ENCODE measurements at places on chromosomes 3 and 15.

GRCh38 chr3:62361261-62361660 is 12.1 kb downstream of the FEZF2 start:
- no peak overlapping the region for H3K27ac ChIP-seq
- H3K27me3 ChIP-seq, result peaks cover 14% of the 10 kb centered on the region
- no peaks in the 10 kb centered on the region for H3K36me3 ChIP-seq
- no peak overlapping the region for H3K4me3 ChIP-seq
- DNase-seq, result no peak
- no peaks in the 10 kb centered on the region for H3K4me1 ChIP-seq

DNA sequence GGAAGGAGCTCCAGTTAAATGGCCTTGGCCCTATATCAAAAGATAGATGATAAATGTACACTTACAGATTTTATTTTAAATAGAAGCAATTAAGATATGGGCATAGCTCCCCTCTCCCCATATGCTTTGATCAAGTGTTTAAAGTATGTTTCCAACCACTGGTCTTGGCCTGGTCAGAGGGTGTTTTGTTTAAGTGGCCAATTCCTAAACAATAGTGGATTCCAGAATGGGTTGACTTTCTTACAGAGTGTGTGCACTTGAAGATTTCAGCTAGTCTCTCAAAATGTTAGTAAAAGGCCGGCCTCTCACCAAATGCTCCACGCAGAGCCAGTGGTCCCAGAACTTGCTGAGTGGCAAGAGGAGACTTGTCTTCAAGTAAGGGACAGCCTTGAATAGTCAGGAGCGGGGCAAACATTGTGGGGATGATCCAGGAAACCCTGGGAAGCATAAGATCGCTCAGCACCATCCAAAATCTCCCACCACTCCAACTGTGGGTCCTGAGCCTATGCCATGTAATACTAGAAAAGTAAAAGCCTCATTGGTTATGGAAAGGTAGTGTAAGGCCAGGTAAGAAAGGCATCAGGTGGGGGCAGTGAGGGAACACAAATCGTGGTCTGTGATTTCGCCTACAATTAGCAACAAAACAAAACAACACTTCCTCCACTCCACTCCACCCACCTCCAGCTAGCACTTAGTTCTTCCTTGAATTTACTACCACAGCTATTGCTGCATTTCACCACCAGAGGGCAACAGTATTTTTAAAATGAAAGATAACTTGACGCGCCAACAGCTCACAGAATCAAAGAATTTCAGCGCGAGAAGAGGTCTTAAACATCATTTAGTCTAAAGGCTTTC is 4.8 kb downstream of the RARRES1 start:
- H3K4me3 ChIP-seq, result no peak overlapping the region
- no peak overlapping the region for H3K27ac ChIP-seq
- no peaks in the 10 kb centered on the region for H3K36me3 ChIP-seq
- H3K4me1 ChIP-seq, result peaks cover 30% of the 10 kb centered on the region
- DNase-seq, result peak; percentile 44
- H3K27me3 ChIP-seq, result no peaks in the 10 kb centered on the region

DNA sequence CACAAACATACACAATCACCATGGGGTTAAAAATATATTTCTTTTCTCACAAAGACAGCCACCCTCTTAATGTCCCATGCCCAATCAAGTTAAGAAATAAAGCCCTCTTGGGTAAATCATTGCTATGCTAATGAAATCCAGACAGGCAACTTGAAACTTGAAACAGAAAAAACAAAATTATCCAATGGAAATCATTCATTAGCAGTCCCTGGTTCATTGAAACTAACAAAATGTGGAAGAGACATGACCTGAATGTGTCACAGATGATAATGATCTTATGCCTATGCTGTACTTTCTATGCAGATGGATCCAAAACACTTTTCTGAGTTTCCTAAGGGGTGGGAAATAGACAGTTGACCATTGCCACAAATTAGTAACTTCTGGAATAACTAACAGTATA is 983.7 kb downstream of the MCTP2 start:
- no peaks in the 10 kb centered on the region for H3K4me1 ChIP-seq
- H3K36me3 ChIP-seq, result no peaks in the 10 kb centered on the region
- H3K27ac ChIP-seq, result no peak overlapping the region
- no peaks in the 10 kb centered on the region for H3K27me3 ChIP-seq
- H3K4me3 ChIP-seq, result no peak overlapping the region
- no peak for DNase-seq

DNA sequence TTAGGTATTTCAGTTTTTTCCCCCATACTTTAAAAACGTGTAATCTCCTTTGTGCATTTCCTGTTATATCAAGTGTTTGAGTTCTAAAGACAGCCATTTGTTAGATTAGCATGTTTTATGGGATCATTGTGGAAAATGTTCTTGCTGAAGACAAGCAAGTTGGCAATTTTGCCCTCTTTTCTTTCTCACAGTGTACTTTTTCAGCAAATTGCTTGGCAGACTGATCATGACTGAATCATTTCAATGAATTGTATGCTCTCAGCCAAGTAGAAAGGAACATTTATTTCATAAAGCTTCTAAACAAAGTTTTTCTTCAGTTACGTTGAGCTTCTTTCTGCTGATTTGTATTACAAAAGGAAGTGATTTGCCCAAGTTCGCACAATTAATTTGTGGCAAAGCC is 51.6 kb downstream of the ATG7 start:
- no peak overlapping the region for H3K27ac ChIP-seq
- peaks cover 8% of the 10 kb centered on the region for H3K4me1 ChIP-seq
- peaks cover 22% of the 10 kb centered on the region for H3K36me3 ChIP-seq
- no peak for DNase-seq
- H3K4me3 ChIP-seq, result no peak overlapping the region
- H3K27me3 ChIP-seq, result no peaks in the 10 kb centered on the region

DNA sequence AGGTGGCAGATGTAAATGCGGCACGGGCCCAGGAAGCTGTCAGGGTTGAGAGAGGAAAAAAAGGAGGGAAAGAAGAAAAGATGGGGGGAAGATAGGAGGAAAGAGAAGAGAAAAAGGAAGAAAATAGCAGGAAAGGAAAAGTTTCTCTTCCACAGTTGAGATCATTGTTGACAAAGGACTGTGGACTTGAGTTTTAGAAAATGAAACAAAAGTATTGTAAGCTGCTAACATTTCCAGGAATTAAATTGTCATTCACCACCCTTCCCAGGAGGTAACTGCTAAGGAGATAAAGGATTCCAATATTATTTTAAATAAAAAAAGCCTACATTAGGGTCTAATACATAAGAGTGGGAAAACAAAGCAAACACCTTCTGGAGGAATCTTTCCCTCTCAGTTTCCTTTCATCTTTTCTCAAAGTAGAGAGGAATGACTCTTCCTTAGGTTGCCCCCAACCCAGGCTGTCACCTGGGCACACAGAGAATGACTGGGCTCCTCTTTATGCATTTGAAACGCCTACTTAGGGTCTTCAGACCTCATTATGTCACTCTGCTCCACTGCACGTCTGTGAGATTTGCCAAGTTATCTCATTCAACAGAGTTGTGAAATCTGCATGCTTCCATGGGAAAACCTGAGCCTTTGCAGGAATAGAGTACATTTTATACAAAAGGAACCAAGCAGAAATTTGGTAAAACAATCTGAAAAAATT is 194.0 kb downstream of the TNIK start:
- H3K36me3 ChIP-seq, result no peaks in the 10 kb centered on the region
- H3K27me3 ChIP-seq, result no peaks in the 10 kb centered on the region
- no peak for DNase-seq
- H3K4me3 ChIP-seq, result no peak overlapping the region
- no peaks in the 10 kb centered on the region for H3K4me1 ChIP-seq

- H3K4me3 ChIP-seq, result no peak overlapping the region
- H3K27me3 ChIP-seq, result no peaks in the 10 kb centered on the region
- H3K4me1 ChIP-seq, result peaks cover 33% of the 10 kb centered on the region
Measured at GRCh38 chr15:59364248-59364647, 8.4 kb downstream of the MYO1E start.

DNA sequence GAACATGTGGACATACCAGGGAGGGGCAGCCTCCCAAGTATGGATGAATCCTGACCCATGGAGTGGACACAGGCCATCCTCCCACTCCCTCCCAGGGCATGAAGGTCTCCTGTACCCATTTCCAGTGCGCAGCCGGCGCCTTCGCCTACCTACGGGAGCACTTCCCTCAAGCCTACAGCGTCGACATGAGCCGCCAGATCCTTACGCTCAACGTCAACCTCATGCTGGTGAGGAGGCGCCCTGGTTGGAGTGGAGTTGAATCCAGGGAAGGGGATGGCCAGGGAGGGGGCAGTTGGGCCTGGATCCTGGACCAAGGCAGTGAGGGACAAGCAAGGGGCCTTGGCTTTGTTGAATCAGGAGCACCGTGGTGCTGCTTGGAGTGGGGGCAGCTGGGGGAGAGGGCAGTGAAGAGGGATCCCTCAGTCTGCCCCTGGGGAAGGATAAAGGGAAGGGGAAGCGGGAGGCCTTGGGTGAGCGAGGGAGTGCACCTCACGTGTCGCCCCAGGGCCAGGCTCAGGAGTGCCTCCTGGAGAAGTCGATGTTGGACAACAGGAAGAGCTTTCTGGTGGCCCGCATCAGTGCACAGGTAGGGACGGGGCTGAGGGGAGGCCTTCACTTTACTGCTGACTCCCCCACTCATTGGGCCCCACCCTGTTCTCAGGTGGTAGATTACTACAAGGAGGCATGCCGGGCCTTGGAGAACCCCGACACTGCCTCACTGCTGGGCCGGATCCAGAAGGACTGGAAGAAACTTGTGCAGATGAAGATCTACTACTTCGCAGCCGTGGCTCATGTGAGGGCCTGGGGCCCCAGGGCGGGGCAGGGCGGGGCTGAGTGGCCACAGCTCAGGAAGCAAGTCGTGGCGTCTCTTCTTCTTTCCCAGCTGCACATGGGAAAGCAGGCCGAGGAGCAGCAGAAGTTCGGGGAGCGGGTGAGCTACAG is 25.3 kb downstream of the PTPN23 start:
- H3K4me3 ChIP-seq, result no peak overlapping the region
- peaks cover 36% of the 10 kb centered on the region for H3K36me3 ChIP-seq
- H3K27me3 ChIP-seq, result no peaks in the 10 kb centered on the region
- peaks cover 11% of the 10 kb centered on the region for H3K4me1 ChIP-seq
- H3K27ac ChIP-seq, result no peak overlapping the region
- no peak for DNase-seq

DNA sequence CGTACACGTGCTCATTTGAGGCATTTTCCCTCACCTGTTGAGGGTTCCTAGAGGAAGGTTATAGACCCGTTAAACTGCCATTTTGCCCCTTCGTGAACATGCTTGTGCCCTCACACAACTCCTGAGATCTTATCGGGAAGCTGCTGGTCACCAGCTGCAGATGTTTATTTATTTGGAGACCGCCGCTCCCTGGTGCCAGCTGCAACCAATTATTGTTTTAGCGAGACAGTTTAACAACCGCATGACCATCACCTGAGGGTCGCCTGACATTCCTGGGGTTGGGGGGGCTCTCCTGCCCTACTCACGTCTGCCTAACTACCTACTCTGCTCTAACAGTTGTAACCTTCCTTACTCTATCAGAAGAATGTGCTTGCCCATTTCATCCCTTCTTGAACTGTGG is 292.5 kb downstream of the MCTP2 start:
- no peak overlapping the region for H3K27ac ChIP-seq
- H3K36me3 ChIP-seq, result no peaks in the 10 kb centered on the region
- no peaks in the 10 kb centered on the region for H3K4me1 ChIP-seq
- H3K27me3 ChIP-seq, result no peaks in the 10 kb centered on the region
- no peak overlapping the region for H3K4me3 ChIP-seq

DNA sequence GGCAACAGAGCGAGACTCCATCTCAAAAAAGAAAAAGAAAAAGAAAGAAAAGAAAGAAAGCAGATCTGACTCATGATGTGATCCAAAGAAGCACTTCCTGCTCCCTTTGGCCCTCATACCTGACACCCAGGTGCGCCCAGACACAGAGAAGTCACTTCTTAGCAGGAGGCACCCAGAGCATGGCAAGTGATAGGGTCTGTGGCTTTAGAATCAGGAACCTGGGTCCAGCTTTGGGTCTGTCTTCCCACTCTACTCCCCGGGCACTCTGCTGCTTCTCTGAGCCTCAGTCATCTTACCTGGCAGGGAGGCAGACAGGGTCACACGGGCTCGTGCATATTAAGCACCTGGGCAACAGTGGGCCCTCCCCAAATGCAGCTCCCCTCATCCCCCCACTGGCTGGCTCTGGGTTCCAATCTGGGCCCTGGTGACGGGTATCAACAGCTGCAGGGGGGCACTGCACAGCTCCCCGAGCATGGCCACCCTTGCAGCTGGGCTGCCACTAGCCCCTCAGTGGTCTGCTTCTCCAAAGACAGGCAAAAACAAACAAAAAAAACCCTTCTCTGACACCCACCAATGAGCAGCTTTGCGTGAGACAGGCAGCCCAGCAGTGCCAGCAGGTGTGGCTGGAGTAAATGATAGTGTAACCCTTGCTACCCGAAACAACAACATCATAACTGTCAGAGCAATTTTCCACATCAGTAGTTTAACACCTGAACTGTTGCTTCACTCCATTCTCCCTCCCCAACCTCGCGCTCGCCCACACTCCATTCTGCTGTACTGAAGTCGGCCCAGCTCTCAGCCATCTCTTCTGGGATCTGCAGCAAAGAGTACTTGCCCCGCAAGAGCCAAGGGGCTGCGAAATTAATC is 99.8 kb downstream of the MEGF11 start:
- H3K4me3 ChIP-seq, result no peak overlapping the region
- no peaks in the 10 kb centered on the region for H3K4me1 ChIP-seq
- H3K36me3 ChIP-seq, result no peaks in the 10 kb centered on the region

DNA sequence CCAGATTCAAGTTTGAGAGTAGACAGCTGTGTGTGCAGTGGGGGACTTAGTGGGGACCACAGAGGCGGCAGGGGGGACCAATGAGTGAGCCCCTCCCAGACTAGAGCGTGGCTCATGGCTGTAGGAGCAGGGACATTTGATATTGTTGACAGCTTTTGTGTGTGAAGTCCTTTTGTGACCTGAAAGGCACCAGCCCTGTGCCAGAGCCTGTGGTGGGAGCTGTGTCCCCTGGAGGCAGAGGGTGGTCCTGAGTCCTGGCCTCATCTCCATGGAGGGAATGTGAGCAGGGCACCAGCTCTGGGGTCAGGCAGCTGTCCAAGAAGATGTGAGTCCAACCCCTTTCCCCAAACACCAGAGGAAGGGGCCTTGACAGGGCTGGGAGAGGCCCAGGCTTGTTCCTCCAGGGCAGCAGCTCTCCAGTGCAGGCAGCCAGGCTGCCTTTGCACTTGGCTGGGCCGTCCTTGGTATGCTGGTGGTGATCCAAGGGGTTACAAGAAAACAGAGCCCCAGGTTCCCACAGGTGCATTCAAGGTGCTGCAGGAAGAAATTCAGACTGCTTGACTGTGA is 10.1 kb upstream of the C3orf22 start:
- no peaks in the 10 kb centered on the region for H3K36me3 ChIP-seq
- DNase-seq, result no peak
- H3K4me1 ChIP-seq, result peaks cover 20% of the 10 kb centered on the region
- no peak overlapping the region for H3K4me3 ChIP-seq
- H3K27ac ChIP-seq, result no peak overlapping the region

GRCh38 chr15:78260489-78260888 is 3.9 kb upstream of the DNAJA4 start:
- no peak overlapping the region for H3K4me3 ChIP-seq
- no peaks in the 10 kb centered on the region for H3K36me3 ChIP-seq
- no peaks in the 10 kb centered on the region for H3K4me1 ChIP-seq
- H3K27ac ChIP-seq, result no peak overlapping the region
- H3K27me3 ChIP-seq, result peaks cover 15% of the 10 kb centered on the region
- DNase-seq, result no peak

- no peak overlapping the region for H3K27ac ChIP-seq
- no peak overlapping the region for H3K4me3 ChIP-seq
- H3K27me3 ChIP-seq, result no peaks in the 10 kb centered on the region
- DNase-seq, result no peak
Measured at GRCh38 chr3:138470687-138471086, 36.3 kb downstream of the ESYT3 start.

- H3K4me1 ChIP-seq, result no peaks in the 10 kb centered on the region
- no peak overlapping the region for H3K4me3 ChIP-seq
- DNase-seq, result peak; percentile 7
- no peak overlapping the region for H3K27ac ChIP-seq
Measured at GRCh38 chr3:155497930-155498647, 204.6 kb upstream of the STRIT1 start.
